T-cell (primary cell): ENCODE measurements at places on chromosomes 2 and 18.

- no peak for DNase-seq
These were observed 11.5 kb upstream of the NFATC1 start for GRCh38 chr18:79384151-79384807.

- DNase-seq: no peak
These were observed 99.6 kb upstream of the RIOK3 start for GRCh38 chr18:23353459-23353858.

DNA sequence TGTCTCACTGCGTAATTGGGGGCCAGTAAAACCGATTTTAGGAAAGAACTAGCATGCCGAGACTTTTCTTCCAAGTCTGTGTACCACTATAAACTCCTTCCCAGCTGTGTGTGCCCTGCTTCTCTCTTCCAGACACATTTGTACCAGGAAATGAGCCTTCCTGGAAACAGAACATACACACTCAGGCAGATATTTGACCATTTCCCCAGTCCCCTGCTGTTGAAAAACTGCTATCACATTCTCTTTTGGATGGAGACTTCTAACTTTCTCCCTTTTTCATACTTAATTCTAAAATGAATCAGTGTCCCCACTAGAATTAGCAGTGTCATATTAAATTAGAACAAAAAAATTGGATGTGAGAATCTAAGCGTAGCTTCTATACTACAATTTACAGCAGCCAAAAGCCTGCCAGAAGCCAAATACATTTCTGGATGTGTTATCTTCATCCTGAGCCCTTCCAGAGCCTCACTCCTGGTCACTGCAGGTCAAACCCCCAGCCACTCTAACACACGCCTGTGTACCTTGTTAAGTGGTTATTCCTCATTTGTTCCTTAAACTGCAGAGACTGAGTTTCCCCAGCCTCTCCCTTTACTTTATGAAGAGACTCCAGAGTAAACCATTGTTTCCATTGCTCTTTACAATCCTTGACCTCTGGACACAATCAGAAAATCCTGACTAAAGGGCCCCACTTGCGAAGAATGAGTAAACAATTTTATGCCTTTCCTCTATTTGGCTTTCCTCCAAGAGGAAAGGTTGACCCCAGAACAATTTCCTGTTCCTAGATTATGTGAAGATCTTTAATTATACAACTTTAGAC lies 20.4 kb downstream of the DSG4 start:
- DNase-seq: no peak

DNA sequence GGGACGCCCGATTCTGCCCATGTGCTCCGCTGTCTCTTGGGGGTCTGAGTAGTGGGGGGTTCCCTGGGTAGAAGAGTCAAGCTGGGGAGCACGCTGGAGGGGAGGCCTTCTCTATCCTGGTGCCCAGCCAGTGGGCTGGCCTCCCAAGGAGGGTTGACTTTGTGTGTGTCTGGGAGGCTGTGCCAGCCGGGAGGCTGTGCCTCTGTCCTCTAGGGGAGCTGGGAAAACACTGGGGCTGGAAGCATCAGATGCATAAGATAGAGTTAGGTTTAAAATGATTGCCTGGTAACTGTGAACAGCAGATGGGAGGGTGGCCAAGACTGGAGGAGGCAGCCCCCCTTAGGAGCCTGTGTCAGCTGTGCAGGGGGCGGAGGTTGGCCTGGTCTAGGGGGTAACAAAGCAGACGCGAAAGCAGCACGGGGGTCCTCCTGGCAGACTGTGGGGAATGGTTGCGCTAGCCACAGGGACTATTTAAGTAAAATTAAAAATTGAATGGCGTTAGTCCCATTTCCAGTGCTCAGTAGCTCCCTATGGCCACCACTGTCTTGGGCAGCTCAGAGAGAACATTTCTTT lies 1.3 kb downstream of the ING5 start:
- DNase-seq: no peak
